Stimulated activated CD8-positive, alpha-beta memory T cell treated with anti-CD3 and anti-CD28 coated beads, Interleukin-4, amount 100 ng/mL, for 1 hour (primary cell): ENCODE measurements at places on chromosomes 13 and 19.

- no peak for DNase-seq
Measured at GRCh38 chr19:10855879-10856522, 7.8 kb downstream of the C19orf38 start.

- DNase-seq, result no peak
Measured at GRCh38 chr13:110546926-110547325, 14.6 kb downstream of the RAB20 start.

DNA sequence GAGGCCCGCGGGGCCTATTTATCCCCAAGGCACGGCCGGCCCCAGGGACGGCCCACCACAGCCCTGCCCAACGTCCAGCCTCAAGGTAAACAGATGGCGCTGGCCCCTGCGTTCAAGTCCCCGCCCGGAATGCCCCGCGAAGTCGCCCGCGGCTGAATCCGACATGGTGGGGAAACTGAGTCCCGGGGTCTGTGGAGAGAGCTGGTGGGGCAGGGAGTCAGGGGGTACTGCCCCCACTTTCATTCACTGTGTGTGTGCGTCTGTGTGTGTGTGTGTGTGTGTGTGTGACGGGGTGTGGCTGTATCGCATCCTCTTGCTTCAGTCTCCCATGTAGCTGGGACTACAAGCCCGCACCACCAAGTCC, 192 bp upstream of the COMP start:
- DNase-seq, result no peak

DNA sequence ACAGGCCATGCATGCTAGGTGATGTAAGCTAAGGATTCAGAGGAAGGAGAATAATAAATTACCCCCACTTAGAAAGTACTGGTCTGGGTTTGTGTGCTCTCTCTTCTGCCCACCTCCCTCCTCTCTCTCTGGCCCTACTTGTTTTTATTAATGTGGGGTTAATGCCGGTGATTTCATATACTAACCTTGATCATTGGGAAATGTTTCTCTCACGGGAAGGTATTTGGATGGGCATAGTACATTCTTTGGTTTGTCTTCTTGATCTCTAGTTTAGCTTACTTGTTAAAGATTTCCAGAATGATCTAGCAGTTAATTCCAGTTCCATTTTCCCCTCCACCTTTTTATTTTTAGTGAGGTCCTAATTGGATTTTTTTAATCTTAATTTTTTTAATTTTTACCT, 24.6 kb downstream of the ARHGAP35 start:
- DNase-seq, result no peak

- no peak for DNase-seq
Measured at GRCh38 chr13:87893186-87893585, 222.0 kb downstream of the SLITRK5 start.

DNA sequence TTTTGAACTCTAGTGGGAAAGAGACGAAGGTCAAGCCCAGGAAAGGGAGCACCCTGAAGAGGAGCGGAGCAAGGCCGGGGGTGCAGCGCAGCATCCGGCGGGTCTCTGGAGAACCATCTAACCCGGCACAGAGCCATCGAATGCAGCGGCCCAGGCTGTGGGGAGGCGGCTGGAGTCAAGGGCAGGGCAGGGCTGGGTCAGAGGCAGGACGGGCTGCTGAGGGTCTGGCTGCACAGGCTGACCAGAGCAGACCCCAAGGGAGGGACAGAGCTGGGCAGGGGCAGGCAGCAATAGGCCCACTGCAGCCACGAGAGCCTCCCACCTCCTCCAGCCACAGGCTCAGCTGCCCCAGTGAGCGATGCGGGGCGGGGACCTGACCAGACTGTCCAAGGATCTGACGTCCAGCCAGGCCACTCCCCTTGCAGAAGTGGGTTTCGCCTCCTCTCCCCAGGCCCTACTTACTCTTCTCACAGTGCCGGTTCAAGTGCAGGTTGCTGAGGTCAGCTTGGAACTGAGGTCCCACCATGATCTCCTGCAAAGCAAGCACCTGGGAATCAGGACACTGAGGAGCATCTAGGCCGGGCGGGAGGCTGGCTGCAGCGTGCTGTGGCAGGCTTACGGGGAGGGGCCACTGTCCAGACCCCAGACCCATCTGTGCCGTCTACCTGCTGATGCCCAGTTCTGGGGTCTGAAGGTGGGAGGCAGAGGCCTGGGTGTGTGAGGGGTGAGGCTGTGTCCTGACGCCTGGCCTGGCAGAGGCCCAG, 19.2 kb downstream of the MIER2 start:
- DNase-seq, result no peak

DNA sequence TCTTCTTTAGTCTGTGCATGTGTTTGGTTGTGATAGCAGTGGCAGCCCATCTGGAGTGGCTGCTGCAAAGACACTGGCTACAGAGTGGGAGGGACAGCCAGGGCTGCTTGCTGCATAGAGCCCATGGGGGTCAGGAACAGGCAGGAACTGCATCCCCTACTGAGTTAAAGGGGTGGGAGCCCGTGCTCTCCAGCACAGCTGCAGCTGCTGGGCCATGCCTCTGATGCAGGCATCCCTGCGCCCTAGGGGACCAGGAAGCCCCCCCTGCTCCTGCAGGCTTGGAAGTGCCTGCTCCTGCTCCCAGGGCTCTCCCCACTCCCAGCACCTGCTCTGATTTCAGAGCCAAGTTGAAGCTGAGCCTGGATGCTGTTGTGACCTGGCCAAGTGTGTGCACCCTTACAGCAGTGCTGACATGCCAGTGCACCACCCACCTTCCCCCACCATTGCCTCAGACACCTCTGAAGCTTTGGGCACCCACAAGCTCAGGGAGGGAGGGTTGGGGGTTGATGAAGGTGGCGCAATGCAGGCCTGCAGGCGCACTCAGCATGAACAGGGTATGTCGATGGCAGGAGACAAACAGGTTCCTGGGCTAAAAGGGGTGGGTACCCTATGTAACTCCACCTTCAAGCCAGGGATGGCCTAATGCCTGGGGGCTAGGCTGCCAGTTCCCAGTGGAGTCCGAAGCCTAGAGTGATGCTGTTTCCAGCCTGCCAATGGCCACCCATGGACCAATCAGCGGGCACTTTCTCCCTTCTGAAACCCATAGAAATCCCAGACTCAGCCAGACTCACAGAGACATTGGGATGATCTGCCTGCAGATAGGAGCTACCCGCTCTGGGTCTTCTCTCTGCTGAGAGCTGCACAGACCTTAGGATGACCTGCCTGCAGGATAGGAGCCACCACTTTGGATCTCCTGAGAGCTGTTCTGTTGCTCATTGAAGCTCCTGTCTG, 919.9 kb upstream of the MIR17HG start:
- no peak for DNase-seq

GRCh38 chr19:8700956-8701355, 2.4 kb upstream of the ACTL9 start:
- DNase-seq, result no peak

- no peak for DNase-seq
Measured at GRCh38 chr19:43315851-43316250, 37.6 kb upstream of the CD177 start.

GRCh38 chr19:5032101-5032967, 63.4 kb downstream of the KDM4B start:
- DNase-seq, result no peak

GRCh38 chr19:53308339-53308811, 25.2 kb upstream of the ZNF845 start:
- no peak for DNase-seq

- DNase-seq, result no peak
Measured at GRCh38 chr19:39372941-39373340, 18.0 kb downstream of the PAF1 start.

DNA sequence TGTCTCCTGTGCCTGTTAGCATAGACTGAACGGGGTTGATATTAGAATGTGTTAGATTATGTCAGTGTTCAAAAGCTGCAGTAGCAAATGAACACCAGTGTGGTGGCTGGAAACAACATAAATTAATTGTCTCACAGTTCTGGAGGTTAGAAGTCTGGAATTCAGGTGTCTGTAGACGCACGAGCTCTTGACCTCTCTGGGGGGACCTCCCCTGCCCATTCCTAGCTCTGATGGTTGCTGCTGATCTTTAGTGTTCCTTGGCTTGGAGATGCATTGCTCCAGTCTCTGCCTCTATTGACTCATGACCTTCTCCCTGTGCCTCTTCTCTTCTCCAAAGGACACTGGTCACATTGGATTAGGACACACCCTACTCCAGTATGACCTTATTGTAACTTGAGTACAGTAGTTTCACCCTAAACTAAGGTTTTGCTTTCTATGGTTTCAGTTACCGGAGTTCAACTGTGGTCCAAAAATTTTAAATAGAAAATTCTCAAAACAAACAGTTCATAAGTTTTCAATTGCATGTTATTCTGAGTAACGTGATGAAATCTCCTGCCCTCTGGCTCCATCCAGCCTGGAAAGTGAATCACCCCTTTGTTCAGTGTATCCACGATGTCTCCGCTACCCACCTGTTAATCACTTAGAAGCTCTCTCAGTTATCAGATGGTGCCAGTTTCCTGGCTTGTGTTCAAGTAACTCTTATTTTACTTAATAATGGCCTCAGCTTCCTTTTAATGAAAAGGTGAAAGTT, 273.2 kb downstream of the MYO16 start:
- no peak for DNase-seq

DNA sequence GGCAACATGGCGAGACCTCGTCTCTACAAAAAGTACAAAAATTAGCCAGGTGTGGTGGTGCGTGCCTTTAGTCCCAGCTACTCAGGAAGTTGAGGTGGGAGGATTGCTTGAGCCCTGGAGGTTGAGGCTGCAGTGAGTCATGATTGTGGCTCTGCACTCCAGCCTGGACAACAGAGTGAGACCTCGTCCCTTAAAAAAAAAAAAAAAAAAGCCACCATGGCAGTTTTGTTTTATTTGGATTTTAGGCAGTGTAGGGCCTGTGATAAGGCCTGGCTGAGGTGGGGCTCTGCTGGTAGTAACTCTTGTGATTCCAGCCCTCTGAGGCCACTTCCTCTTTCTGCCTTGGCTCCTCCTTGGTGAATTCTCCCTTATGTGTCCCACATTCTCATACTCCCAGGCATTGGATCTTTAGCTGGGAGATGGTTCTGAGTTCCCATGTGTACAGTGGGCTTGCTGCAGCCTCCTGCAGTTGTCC, 39.2 kb downstream of the GATAD2A start:
- no peak for DNase-seq

DNA sequence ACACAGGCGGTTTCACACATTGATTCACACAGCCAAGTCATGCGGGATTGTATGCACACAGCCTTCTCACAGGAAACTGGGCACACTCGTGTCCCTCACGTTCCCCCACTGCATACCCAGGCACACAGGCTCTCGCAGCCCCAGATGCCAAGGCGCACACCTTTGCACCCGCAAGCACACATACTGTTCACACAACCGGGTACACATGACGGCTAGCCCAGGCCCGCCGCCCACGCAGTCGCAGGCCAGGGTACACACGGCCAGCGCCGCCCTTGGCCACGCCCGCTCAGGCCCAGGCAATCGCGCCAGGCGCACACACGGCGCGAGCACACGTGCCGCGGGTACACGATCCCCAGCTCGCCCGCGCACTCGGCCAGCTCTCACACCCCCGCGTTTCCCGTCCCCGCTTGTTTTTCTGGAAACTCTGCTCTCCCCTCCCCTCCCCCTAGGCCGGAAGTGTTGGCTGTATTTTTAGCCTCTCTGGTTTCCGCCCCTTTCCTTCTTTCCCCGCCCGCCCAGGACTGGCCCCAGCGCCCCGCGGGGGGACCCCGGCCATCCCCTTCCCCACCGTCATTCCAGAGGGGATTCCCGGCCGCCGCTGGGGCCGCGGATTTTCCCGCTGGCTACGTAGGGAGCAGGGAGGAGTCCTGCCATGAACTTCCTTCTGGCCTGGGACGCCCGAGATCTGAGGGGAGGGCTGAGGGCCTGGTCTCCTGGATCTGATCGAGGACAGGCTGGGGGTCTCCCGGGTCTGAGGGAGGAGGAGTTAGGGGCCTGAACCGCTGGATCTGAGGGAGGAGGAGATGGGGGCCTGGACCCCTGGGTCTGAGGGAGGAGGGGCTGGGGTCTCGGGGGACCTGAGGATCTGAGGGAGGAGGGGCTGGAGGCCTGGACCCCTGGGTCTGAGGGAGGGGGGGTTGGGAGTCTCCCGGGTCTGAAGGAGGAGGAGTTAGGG, 4.0 kb upstream of the ZFP36 start:
- DNase-seq, result peak; percentile 79

- no peak for DNase-seq
Measured at GRCh38 chr13:106212386-106213010, 323.0 kb downstream of the EFNB2 start.

DNA sequence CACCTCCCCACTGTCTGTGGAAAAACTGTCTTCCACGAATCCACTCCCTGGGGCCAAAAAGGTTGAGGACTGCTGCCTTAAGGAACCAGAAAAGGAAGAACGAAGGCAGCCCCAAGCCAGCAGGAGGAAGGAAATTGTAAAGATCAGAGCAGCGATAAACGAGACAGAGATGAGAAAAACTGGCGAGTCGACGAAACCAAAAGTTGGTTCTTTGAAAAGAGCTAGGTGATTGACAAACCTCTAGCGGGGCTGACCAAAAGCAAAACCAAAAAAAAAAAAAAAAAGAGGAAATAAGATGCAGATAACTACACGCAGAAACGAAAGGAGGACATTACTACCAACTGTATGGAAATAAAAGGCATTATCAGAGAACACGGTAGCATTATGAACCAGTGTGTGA, 76.9 kb downstream of the GADD45B start:
- DNase-seq, result peak; percentile 24

- no peak for DNase-seq
Measured at GRCh38 chr19:3737487-3738205, 23.8 kb downstream of the APBA3 start.

DNA sequence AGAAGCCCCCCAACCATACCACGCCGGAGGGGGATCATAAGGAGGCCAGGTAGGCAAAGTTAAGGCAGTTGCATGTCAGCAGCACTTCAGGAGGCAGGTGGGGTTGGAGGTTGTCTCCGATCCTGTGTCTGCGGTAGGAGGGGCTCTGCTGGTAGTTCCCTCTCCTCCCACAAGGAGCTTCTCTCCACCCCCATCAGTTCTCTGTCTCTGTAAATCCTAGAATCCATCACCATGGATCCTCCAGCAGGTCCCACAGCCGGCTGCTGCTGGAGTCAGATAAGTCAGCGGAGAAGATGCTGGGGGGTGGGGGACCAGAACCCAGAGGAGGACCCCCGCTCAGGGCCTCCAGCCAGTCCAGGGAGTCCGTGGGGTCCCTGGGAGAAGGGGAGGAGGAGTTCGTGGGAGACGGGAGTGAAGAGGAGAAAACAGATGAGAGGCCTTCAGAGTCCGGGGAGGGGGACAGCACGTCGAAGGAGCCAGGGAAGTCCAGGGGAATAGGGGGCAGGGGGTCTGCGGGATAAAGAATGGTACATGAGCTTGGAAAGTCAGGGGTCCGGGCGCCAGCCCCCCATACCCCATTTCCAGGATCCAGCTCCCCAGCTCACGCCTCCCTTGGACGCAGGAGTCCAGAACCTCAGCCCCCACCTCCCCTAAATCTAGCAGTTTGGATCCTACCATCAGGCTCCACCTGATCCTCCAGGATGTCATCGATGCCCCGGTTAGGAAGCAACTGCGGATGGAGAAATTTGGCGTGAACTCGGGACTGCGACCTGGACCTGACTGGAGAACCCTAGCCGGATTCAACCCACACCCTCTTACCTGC, 6.3 kb downstream of the MAMSTR start:
- DNase-seq, result no peak

DNA sequence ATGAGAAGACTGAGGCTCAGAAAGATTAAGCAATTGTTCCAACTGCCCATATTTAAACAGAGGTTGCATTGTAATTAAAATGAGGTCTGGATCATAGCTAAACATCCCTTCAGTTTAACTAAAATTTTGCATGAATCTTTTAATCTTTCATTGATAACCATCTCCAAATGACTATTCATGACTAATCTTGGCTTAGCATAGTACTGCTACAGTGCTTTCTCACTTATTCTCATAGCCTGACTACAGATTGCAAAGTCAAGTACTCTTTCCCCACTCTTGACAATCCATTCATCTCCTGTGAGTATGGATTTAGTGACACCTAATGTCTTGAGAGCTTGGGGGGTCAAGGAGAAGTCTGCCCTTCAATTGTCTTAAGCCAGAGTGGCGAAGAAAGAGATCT, 258.4 kb downstream of the RFC3 start:
- DNase-seq, result no peak
